ENCODE measurements at places on chromosomes 12 and 14.

GRCh38 chr12:97512696-97513095, 50.1 kb downstream of the RMST start:
- DNase-seq, result no peak

- DNase-seq, result no peak
Observed at GRCh38 chr12:41074473-41074769, 113.7 kb upstream of the PDZRN4 start.

DNA sequence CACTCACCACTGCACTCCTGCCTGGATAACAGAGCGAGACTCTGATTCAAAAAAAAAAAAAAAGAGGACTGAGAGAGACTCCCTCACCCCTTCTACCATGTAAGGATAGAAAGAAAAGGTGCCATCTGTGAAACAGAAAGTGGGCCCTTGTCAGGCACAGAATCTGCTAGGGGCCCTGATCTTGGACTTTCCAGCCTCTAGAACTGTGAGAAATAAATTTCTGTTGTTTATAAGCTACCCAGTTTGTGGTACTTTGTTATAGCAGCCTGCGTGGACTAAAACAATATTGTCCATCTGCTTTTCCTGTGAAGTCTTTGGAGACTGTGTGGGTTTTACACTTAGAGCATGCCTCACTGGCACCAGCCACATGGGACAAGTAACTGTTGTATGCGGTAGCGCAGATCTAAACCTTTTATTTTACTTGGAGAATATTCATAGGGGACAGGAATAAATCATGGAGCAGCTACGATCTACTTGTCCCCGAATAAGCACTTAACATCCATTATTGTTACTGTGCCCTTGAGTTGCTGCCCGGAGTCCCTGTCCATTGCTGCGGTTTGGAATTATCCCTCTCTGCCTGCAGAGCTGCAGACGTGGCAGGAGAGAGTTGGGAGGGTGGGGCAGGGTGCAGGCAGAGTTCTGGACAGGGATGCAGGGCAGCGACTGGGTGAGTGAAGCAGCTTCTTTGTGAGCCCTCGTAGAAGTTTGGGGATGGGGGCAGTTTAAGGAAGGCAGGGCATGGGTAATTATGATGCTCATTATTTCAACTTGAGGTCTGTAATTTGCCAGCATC, 52.4 kb upstream of the STON2 start:
- no peak for DNase-seq

DNA sequence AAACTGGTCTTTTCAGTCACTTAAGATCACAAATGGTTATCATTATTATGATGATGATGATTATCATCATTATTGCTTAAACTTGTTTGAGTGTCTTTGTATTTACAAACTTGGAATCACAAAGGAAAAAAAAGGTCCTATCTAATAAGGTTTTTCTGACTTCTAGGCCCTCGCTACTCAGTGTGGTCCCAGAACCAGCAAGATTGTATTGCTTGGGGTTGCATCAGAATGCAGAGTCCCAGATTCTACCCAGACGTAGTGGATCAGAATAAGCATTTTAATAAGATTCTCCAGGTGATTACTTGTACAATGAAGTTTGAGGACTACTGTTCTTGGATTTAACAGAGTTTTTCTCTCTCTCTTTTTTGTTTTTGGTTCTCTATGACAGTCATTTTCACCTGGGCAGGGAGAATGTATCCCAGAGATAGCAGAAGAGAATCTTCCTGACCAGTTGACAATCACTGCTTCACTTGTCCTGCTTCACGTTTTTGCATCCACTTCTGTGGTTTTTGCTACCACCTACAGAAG, 29.3 kb upstream of the PPP1R12A start:
- no peak for DNase-seq

- no peak for DNase-seq
Observed at GRCh38 chr14:67917006-67917405, 97.4 kb downstream of the RAD51B start.

DNA sequence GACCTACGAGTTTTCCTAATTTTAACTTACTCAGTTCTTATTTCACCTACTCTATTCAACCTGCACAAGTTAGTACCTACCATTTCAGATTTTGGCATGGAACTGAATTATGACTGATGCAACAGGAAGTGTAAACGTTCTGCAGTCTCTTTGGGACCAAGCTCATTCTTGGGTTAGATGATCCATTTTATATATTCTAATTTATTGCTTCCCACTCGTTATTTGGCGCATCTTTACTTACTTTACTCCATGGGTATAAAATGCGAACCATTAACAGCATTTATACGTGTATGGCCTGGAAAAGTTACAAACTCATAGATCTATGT, 1.0 kb upstream of the EML1 start:
- no peak for DNase-seq

DNA sequence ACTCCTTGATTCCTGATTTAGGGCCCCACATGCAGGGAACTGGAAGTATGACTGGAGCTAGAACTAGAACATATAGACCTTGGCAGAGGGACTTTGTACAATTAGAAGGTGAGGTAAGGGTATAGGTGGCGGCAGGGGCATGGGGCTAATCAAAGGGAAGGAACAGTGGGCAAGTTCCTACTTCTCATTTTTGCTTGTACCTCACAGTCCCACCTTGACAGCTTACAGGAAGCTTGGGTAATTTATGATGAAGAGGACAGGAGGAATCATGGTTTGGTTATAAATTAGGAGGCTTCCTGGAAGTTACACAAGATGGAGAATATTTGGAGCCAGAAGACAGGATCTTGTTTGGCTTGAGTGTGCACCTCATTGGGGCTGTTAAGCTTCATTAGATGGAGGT, 33.4 kb downstream of the SUSD6 start:
- no peak for DNase-seq

DNA sequence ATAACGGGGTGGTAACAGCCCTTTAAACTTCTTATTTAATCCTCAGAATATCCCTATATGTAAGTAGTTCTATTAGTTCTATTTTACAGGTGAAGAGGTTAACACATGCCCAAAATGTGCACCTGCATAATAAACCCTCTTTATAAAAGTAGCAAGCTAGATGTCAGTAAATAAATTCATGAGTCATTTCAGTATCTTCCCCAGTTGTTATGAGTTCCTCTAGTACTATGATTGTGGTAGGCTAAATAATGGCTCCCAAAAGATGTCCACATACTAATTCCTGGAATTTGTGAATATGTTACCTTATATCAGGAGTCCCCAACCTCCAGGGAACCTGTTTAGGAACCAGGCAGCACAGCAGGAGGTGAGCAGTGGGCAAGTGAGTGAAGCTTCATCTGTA, 106.5 kb downstream of the TMTC3 start:
- no peak for DNase-seq
